ENCODE measurements at places on chromosomes 6 and 20.

GRCh38 chr6:18962361-18962905 is 575.3 kb downstream of the RNF144B start:
- DNase-seq = no peak

GRCh38 chr6:166485651-166486535 is 100.6 kb downstream of the RAMACL start:
- no peak for DNase-seq

GRCh38 chr6:11789744-11790143 is 11.1 kb upstream of the ADTRP start:
- DNase-seq = no peak

DNA sequence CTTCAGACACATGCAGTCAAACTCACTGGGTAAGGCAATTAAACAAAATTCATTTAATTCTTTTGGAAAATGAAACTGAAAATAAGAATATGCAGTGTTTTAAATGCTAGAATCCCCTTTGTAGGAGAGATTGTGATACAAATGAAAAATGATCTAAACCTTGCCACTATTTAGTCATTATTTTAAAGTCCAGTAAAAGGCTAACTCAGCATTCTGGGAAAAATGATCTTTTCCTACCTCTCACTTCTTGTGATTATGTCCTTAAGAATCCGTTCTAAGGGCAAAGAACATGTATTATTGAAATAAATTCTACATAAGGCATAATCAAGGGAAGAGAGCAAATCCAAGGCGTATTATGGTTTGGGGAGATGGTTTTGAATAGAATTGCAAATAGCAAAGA is 46.4 kb downstream of the TINAG start:
- DNase-seq = no peak

DNA sequence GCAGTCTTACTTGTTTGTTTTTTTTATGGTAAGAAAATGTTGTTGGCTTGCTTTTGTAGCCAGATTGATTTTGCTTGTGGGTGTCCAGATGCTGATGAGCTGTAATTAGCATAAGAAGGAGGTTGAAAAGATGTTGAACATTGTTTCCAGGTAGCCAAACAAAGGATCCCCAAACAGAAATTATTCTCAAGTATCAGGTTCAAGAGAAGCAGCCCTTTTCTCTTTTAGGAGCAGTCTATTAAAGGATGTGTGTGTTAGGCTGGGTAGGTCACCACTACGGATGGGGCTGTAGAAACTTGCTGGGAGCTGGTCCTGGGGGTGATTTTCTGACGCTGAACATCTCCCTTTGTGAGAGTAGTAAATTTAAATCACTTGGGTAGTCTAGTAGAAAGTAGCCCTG is 86.9 kb upstream of the VSTM2L start:
- DNase-seq = no peak

DNA sequence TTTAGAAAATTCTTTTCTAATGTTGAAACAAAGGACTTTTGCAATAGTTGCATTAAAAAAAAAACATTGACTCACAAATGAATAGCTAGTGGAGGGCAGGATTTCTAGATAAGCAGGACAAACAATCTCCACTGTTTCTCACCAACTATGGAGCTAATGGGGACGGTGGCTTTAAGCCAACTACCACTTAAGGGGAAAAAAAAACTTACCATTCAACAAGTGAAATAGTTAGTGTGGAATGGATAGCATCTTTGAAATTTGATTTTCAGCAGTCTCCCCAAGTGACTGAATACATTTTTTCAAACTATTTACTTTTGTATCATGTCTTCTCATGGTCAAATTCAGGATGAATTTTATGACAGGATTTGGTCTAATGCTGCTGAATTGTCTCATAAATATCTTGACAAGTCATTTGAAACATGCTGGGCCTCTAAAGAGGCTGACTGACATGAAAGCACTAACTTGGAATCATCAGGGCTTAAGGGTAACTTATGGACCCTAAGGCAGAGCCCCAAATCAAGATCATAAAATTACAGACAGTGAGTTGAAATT is 100.5 kb downstream of the EYA4 start:
- peak; percentile 64 for DNase-seq

DNA sequence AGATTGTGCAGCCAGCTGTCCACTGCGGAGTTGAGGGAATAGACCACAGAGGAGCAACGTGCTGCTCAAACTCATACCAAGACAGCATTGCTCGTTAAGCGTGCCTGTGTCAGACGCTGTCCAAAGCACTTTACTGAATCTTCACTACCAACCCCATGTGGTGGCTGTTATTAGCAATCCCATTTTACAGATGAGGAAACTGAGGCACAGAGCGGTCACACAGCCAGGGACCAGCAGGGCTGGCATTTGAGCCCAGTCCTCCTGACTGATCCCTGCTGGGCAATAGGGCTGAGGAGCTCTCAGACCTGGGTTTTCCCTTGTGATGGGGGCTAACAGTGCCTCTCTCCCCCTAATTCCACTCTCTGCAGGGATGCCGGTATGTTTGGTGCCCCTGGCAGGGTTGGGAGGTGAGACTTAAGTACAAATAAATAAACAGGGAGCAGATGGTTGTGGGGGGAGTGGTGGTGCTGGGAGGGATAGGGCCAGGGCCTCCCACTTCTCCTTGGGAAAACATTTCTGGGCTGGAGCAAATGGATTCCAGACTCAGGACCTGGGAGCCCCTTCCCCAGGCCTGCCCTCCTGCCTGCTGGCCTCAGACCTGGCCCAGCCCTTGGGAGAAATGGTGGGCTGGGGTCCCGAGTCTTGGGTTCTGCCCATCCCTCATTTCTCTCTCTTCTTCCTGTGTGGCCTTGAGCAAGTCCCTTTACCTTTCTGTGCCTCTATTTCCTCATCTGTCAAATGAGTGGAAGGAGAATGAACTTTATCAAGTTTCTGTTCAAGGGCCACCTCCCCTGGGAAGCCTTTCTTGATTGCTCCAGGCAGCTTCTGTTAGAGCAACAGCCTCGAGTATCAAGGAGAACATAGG is 17.7 kb downstream of the SRXN1 start:
- DNase-seq = no peak
